Substantia nigra (tissue), 51 donors: ENCODE measurements at places on chromosomes 1 and 21.

DNA sequence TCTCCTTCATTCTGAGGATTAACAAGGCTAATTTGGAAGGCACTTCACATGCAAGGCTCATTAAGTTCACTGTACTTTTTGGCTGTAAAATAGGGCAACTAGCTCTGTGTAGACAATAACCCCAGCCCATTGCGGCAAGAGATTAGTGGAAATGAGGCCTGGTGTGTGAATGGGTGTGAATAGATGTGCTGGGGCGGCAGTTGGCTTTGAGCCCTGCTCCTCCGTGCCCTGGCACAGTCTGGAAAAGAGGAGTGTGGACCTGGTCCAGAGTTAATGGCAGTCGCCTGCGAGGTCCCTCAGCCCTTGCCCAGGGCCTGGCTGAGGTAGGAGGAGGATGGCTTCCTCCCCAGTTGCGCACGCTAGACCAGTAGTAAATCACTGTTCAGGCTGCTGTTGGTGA is 4.8 kb downstream of the KISS1 start:
- peak; percentile 66 for DNase-seq

GRCh38 chr1:163999131-163999530 is 559.9 kb upstream of the PBX1 start:
- no peak for DNase-seq

DNA sequence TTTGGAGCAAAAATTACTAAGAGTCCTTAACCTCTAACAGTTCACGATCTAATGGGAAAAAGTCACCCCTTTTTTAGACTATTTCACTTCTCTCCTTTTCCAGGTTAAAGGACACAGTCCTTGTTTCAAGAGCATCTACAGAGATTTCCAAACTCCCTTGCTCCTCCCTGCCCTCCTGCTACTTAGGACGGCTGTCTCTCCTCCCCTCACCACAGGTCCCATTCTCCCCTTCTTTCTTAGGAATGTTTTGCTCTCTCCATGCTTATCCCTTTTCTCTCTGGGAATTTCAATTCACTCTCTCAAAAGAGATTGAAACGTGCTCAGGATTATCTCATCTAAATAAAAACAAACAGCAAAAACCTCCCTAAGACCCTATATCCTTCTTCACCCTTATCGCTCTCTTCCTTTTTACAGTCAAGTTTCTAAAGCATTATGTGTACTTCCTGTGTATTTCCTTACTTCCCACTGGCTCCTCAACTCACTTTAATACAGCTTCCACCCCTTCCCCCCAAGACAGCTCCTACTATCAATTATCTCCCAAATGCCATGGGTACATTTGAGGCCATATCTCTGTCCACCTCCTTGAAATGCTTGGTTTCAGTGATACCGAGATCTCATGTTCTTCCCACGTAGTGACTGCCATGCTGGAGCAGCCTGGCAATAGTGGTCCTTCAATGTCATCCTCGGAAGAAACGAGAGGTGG is 43.2 kb upstream of the ZNF281 start:
- DNase-seq = no peak

DNA sequence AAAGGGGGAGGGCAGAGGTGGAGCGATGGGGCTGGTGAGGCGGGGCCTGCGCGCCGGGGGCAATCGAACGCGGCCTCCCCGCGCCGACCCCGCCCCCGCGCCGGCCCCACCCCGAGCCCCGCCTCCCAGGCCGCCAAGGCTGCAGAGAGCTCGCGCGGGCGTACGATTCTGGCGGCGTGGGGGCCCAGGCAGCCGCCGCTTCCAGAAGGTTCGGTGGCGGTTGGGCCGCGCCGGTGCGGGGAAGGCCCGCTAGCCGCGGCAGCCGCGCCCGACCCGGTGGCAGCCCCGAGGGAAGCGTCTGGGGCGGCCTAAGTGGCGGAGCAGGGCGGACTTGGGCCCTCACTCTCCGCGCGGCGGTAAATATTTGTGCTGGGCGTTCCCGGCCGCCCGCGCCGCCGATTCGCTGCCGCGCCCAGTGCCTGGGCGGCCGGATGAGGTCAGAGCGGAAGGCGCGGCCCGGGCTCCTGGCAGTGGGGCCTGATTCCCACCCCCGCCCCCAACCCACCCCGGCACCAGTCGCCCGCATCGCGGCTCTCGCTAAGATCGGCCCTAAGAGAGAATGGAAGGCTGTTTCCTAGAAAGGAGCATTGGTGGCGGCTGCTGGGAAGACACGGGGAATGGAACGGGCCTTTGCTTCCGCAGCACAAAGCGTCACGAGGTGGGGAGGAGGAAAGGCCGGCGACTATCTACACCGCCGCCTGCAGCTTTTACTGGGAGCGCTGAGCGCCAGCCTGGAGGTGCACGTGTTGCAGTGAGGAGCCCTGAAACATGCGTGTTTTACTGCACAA is at the start of gene ACOT7:
Gene ACOT7, minus strand, starts transcription at position 368 of the 788 bp plus-strand sequence. CDS start 368 bp downstream, outside the sequence.
- peak; percentile 92 for DNase-seq

DNA sequence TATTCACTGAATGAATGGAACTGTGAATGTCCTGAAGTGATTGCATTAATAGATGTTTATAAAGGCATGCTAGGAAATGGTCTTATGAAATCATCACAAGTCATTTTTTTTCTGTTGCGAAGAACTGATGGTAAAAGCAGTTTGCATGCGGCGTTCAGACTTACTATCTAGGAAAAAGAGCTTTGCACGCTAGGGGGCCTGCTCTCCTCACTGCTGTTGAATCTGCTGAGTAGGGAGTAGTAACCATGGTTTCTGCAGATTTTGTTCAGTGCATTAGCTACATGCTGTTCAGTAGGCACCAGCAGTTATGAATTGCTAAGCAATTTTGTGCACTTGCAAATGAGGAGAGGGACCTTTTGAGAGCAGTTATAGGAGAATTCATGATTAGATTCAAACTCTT is 57.9 kb downstream of the CENPF start:
- DNase-seq = peak; percentile 29
